ENCODE measurements at places on chromosomes 1 and 21.
A peak's percentile ranks its signal among the peaks of the same experiment; 100 is the strongest.

DNA sequence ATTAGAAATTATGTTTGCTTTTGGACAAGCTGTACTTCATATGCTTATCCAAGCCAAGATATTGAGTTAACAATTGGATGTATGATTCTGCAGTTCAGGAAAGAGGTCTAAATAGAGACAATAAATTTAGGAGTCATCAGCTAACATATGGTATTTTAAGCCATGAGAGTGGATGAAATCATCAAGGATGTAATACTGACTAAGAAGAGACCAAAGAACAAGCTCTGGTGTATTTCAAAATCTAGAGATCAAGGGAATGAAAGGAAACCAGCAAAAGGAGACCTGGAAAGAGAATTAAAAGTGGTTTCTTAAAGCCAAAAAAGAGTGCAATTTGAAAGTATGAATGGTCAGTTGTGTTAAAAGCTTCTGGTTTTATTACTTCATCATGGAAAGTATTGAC, 183.6 kb upstream of the BEND5 start:
- DNase-seq = no peak

- no peak for DNase-seq
Measured at GRCh38 chr21:36316872-36317484, 3.0 kb upstream of the MORC3 start.

DNA sequence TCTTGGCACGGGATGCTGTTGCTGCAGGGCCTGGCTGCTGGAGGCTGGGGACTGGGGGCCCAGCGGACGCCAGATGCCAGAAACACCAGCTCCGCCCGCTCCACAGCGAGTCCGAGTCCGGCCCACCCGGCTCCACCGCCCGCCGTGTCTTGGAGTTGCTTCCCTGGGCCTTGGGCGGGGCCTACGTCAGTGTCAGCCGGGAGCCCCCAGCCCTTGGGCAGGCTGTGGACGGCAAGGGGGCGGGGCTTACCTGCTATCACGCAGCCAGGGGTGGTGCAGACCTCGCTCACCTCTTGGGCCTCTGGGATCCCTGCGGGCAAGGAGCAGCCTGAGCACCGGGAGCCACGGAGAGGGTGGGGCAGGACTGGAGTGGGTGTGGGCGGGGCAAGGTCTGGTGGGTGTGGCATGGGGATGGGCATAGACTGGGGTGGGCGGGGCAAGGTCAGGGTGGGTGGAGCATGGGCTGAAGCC, 21.8 kb downstream of the MMEL1 start:
- no peak for DNase-seq

- DNase-seq = no peak
Measured at GRCh38 chr1:1080951-1081310, 6.8 kb upstream of the RNF223 start.

DNA sequence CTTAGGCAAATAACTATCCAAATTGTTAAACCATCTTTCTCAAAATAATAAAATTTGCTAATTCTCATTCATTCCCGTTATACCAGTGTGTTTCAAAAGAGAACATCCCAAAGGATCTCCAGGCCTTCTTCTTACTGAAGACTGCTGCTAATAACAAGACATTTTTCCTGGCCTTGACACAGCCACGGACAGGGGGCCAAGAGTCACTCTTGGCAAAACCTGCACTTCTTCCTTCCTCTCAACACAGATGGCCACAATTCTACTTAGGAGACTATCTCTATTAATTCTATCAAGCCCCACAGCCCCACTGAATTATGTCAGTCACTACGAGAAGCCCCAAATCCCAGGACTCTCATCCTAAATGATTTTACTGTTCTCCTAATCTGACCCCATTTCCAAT, 86.0 kb downstream of the EVI5 start:
- DNase-seq = no peak

DNA sequence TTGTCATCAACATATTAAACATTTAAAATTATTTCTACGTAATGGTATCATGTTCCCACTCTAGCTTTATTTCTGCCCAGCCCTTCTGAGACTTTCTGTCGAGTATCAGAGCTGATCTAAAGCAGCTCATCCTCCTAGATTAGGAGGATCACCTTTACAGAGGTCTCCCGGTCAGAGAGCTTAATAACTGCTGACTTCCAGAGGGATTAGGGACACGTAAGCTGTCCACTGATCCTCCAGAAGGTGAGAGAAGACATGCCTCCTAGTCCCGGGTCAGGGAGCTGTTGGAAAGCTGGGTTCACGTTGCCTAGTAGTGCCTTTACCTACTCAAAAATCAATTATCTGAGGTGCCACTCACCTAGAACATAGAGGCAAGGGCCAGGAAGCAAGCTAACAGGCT, 31.2 kb upstream of the NADK start:
- no peak for DNase-seq

GRCh38 chr1:169175461-169175860, 69.0 kb downstream of the ATP1B1 start:
- no peak for DNase-seq

GRCh38 chr1:12529640-12530174, 88.3 kb downstream of the DHRS3 start:
- DNase-seq = no peak

- no peak for DNase-seq
Measured at GRCh38 chr1:9338397-9339246, 45.9 kb downstream of the SPSB1 start.

- DNase-seq = no peak
Measured at GRCh38 chr21:29320031-29320430, 21.3 kb downstream of the BACH1 start.

DNA sequence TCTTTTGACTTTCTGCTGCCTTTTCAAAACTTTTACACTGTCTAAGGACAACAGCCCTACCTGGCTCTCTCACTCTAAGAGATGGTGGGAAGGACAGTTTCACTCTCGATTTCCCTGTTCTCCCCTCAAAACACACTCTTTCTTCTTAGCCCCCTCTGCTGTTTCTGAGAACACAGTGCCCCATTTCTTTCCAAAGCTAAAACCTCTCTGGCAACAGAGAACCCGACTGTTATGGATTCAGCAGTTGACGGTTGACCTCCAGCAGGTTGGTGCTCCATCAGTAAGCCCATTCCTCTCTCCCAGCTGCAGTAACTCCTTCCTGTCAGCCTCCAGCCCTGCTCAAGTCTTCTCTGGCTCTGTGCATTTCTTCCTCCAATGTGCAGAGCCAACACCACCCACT, 88.2 kb upstream of the ABCD3 start:
- DNase-seq = no peak

GRCh38 chr1:6134741-6135510, 45.2 kb downstream of the CHD5 start:
- DNase-seq = no peak

DNA sequence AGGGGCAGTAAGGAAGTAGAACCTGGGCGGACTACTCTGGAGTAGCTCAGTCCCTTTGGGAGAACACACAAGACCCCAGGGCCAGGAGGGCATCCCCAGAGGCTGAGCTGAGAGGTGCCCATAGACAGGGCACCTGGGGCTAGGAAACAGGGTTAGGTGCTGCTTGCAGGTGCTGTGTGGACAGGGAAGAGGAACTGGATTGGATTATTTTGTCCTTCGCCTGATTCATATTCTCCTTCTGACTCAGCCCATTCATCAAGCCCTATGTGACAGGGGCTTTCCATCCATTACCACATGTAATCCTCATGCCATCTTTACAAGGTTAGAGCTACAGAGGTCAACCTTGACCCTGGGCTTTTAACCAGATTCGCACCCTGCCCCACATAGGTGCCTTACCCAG, 183.9 kb downstream of the C1orf94 start:
- DNase-seq = no peak

- peak; percentile 40 for DNase-seq
Measured at GRCh38 chr1:221439747-221440501, 302.0 kb downstream of the DUSP10 start.

- DNase-seq = no peak
Measured at GRCh38 chr1:220878191-220879075, 810 bp upstream of the HLX start.

All from CD4-positive, alpha-beta T cell treated with Interleukin-6 at 100 ng/mL for 8 hours (primary cell).